ENCODE measurements at places on chromosomes 1 and 21.

- no peak for DNase-seq
Observed at GRCh38 chr1:60280819-60281218, 207.2 kb upstream of the C1orf87 start.

GRCh38 chr1:157091186-157091585 lies 8.4 kb downstream of the ETV3L start:
- no peak for DNase-seq

DNA sequence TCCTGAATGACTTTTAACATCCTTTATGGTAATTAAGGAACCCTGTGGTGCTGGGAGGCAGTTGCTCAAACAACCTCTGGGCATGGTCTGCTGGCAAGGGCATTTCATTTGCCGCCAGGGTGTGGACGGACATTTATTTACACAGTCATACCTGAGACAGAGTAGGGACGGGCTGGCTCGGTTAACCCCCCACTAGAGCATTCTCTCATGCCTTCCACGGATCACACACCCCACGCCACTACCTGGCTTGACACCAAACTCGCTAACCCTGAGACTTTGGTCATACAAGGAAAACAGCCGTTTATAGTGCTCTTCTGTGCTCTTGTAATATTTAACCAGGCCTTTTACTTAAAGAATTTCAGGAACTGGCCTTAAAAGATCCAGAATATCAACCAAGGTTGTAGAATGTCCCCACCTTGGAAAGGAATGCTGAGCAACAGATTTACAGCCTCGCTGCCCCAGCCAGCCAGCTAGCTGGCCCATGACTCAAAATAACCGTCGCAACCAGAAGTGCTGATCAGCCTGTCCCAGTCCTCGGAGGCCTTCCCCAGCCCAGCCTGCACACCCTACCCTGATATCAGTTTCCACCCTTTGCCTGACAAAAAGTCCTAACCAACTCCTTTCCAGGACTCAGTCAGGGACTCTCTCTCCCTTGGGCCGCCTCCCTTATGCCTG lies 6.5 kb upstream of the PDXK start:
- DNase-seq, result no peak

DNA sequence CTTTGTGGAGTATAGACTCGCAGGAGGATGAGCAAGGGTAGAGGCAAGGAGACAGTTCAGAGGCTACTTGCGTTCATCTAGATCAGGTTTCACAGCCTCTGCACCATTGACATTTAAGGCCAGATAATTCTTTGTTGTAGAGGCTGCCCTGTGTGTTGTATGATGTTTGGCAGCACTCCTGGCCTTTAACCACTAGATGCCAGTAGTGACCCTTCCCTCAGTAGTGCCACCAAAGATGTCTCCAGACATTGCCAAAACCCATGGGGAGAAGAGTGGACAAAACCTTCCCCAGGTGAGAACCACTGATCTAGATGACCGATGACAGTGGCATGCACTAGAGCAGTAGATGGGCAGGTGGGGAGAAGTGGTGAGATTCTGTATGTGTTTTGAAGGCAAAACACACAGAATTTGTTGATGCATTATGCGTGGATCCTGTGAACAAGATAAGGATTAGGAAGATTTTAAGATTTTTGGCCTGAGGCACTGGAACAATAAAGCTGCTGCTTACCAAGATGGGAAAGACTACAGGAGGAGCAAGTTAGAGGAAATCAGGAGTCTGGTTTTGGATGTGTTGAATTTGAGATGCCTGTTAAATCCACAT lies 9.9 kb upstream of the COG2 start:
- DNase-seq, result peak; percentile 12

Measured in neuronal stem cell (in vitro differentiated cells).